ENCODE measurements at places on chromosomes 1 and 21. TPM values are rescaled to one million over a fixed set of nuclear protein-coding genes. Genes with fewer than 3 reads are reported as not detected.
A peak's percentile ranks its signal among the peaks of the same experiment; 100 is the strongest.

- DNase-seq, result no peak
These were observed 273.8 kb downstream of the AJAP1 start for GRCh38 chr1:4928186-4928585.

GRCh38 chr1:57088653-57089052 is 122.8 kb upstream of the C8B start:
- no peak for DNase-seq

DNA sequence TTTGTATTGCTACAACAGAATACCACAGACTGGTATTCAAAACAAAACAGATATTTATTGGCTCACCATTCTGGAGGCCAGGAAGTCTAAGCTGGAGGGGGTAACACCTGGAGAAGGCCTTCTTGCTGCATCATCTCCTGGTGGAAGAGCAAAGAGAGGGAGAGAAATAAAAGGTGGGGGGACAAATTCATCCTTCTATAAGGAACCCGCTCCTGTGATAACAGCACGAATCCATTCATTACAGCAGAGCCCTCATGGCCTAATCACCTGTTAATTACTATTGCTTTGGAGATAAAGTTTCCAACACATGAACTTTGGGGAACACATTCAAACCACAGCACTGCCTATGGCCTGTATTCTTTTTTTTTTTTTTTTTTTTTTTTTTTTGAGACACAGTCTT is 5.4 kb downstream of the S100A2 start:
- no peak for DNase-seq

DNA sequence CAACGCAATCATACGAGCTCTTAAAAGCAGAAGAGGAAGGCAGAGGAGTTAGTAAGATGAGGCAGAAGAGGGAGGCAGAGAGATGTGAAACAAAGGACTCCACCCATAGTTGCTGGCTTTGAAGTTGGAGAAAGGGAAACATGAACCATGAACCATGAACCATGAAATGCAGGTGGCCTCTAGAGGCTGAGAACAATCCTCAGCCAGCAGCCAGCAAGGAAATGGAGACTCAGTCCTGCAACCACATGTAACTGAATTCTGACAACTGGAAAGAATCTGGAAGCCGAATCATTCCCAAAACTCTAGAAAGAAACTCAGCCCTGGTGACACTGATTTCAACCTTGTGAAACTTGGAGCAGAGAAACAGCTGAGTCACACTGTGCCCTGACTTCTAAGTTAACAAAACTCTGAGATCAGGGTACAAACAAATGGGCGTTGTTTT is 10.1 kb downstream of the DIPK1A start:
- no peak for DNase-seq

DNA sequence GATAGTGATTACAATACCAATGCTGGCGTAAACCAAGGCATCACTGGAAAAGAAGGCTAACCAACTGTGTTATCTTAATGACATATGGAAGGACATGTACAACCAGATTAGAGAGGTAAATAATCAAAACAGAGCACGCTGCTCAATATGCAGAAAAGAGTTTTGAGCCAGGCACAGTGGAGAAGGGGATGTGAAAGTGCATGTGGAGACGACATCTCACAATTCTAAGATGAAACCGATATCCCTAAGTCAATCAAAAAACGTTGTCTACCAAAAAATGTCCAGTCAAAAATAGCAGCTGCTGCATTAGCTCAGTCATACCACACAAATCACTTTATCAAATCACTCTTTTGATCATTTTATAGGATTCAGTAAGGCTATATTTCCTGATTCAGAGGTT is 116.3 kb upstream of the OLIG2 start:
- no peak for DNase-seq

GRCh38 chr1:41765152-41765551 is 153.6 kb downstream of the HIVEP3 start:
- DNase-seq, result no peak

GRCh38 chr1:168767894-168768584 is 39.0 kb upstream of the DPT start:
- DNase-seq, result peak; percentile 3

- DNase-seq, result no peak
These were observed 1.4 kb upstream of the NUP133 start for GRCh38 chr1:229509576-229509975.

GRCh38 chr1:43221797-43222196 is 48.0 kb upstream of the TMEM125 start:
- no peak for DNase-seq

DNA sequence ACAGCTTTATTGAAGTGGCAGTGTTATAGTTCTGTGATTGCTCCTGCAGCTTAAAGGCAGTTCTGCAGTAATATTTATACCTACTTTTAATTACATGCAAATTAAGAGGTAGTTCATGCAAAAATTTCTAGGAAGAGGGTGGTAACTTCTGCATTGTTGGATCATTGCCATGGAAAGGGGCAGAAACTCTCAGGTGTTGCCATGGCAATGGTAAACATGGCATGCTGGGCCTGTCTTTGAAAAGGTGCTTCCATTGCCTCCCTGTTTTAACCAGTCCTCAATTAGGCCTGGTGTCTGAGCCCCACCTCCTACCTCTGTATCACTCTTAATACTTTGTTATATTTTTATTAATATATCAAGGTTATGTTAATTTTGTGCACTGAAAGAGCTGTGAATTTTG is 104.7 kb downstream of the DISC1 start:
- DNase-seq, result no peak

DNA sequence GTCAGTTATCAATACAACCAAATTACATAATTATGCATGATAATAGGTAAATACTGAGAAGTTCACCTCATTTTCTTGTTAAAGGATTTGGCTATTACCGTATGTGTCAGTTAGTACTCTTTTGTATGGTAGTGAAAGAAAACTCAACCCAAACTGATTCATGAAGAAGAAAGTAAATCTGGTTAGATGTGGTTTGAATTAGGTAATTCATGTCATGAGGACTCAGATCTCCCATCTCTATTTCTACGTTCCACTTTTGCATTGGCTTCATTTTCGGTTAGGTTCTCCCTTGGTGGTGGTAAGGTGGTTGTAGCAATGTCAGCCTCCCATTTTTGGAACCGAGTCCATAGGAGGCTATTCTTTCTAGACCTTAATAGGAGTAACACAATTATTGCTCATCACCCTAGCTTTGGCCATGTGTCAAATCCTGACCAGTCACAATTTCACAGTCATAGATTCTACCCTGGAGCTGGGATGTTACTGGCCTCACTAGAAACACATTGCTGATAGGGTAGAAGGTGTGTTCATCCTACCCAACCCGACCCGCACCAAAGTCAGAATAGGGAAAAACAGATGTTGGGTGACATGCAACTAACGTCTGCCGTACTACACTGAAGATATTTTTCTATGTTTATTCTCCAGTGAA is 97.6 kb downstream of the OSBPL9 start:
- no peak for DNase-seq

DNA sequence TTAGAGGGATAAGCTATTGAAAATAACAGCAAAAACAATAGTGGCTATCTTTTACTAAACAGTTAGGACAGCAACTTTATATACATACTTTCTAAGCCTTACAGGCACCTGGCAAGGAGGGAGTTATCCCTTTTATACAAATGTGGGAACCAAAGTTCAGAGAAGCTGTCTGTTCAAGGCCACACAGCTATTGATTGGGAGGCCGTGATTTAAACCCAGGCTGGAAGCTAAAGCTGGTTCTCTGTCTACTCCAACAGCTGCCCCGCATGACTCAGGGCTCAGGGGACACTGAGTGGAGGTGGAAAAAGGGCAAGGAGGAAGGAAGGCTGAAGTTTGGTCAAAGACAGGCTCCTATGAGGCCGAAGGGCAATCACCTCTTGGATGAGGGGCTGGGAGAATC is 26.7 kb downstream of the KCNA2 start:
- DNase-seq, result no peak

DNA sequence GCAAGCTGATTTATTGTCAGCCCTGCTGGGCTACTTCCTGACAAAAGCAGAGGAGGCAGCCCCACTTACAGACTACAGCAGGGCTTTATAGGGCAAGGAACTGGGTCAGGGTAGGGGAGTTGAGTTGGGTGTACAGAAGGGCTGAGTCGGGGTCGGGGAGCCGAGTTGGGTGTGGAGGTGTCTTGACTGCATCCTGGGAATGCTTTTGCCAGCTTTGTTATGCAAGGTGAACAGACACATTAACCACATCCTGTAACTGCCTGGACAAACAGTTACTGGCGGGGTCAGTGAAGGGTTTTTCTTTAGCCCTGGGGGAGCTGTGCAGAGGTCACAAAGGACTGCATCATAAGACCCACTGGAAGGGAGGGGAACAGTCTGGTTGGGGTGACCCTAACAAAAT is 39.1 kb upstream of the GBP5 start:
- DNase-seq, result no peak

DNA sequence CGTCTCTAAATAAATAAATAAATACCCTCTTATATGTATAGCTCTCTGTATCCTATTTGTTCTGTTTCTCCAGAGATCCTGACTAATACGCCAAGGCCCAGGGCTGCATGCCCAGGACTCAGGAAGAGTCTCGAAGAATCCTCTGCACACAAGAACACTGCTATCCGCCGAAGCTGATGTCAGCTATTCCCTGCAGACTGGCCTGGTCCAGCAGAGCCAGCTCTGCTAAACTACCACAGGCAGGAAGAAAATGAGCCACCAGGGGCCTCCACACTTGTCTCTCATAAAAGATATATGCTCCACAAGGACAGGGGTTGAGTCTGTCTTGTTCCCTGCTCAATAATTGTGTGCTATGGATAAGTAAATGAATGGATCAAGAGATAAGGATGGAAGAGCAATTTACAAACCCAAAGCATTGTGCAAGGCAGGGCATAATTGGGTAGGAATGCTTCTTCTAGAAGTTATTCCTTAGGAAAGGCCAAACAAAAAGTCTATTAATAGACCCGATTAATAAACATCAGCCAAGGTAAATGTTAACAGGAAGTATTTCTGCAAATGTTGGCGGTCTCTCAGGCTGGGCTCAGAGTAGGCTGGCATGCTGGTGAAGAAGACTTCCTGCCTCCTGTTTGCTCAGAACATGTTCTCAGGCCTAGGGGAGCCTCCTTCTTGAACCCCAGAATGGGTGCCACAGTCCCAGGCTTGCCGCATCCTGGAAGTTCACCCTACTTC is 26.3 kb upstream of the MAN1C1 start:
- DNase-seq, result no peak

- DNase-seq, result no peak
These were observed 154.3 kb downstream of the PDE4B start for GRCh38 chr1:65946960-65947359.

DNA sequence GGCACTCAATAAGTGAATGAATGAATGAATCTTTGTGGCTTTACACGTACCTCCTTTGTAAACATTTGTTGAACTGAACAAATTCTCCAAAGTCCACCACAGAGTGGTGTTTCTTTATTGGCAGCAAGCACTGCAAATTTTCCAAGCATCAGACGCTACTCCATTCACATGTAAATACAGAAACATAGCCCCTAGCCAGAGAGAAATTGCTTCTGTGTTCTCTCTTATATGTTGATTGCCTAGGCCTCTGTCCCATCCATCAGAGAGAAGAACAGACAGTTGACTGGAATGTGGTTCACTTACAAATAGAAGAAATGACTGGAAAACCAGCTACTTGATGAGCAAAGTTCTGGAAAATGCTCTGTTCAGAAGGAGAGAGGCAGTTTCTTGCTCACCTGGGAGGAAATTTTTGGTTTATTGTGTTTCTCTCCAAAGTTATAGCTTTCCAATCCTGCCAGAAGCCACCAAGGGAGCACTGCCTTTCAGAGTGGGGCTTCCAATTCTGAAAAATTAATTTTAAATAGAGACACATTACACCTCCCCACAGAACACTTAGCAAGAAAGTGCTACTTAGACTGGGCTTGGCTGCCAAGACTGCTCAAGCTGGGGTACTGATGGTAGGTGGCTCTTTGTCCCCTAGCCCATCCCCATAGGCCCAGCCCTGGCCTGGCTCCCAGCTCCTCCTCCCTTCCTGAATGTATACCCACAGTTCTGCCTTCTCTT is 18.1 kb upstream of the KIRREL1 start:
- no peak for DNase-seq

DNA sequence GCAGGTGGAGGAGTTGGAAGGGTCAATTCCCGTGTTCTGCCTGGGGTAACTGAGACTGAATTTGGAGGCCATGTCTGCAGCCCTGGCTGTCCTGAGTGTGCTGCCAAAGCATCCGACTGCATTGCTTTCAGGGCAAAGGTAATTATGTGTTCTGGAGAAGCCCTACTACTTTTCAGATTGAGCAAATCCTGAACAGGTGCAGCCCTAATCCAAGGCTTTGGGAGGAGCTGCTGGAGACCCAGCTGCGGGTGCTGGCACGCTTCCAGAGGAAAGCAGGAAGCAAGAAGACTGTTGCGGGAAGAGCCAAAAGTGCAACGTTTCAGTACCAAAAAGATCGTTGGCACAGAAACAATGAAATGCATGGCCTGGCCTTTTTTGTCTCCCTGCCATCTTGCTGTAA is 73.7 kb upstream of the NRIP1 start:
- peak; percentile 5 for DNase-seq

DNA sequence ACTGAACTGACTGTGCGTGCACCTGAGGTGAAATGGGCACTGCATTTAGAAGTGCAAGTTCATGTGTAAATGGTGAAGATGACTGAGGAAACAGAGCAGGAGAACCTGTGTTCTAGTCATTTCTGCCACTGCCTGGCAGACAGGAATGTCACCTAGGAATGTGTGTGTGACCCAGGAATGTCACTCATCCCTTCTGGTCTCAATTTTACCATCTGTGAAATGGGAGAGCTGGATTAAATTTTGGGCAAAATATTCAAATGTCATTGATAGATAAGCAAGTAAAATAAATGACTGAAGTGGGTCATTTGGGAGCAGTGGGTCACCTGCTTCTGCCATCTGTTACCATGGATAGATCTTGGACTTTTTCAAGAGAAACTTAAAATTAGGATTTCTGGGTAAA is 42.2 kb downstream of the SLC35F3 start:
- no peak for DNase-seq

Gene CELA2B
- not detected for total RNA-seq

Gene STMN1
- 281 TPM for total RNA-seq

Gene FNDC10
- total RNA-seq, result 2.3 TPM

Gene SLAMF1
- total RNA-seq, result not detected

Gene OR6K3
- not detected for total RNA-seq

Gene CDC42BPA
- 233 TPM for total RNA-seq

Gene DMBX1
- total RNA-seq, result 0.82 TPM

Gene C1orf232
- not detected for total RNA-seq

Gene PSRC1
- total RNA-seq, result 7.2 TPM

Gene ECM1
- total RNA-seq, result 1.9 TPM

Gene RGS4
- 9.5 TPM for total RNA-seq

Gene LY9
- not detected for total RNA-seq

Gene LYPLAL1
- 47.0 TPM for total RNA-seq

Gene LEPR
- total RNA-seq, result 13.2 TPM

Gene AMY1A
- total RNA-seq, result not detected

Gene BTBD8
- 97.8 TPM for total RNA-seq

Gene FCER1A
- not detected for total RNA-seq

All from cerebellum (tissue), 4 donors.